ENCODE measurements at places on chromosomes 2 and 18. TPM values are rescaled to one million over a fixed set of nuclear protein-coding genes. Genes with fewer than 3 reads are reported as not detected.

GRCh38 chr2:203819434-203820133 lies 48.0 kb upstream of the CTLA4 start:
- no peak for DNase-seq

The PLA2R1 gene
- total RNA-seq = not detected

DNA sequence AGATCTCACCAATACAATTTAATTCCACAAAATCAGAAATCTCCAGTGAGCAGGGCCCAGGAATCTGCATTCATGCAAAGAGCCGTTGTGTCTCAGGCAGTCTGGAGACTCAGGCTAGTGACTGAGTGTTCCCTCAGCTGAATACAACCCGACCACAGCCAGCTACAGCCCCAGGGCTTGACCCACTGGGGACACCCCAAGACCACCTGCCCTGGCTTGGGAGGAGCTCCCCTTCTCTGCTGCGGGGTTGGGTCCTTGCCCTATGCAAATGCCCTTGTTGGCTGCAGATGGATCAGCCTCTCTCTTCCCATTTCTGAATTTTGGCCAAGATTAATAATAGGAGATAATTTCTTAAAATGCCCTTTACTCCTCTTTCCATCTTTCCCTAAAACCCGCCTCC lies 157.7 kb downstream of the TWIST2 start:
- no peak for DNase-seq

DNA sequence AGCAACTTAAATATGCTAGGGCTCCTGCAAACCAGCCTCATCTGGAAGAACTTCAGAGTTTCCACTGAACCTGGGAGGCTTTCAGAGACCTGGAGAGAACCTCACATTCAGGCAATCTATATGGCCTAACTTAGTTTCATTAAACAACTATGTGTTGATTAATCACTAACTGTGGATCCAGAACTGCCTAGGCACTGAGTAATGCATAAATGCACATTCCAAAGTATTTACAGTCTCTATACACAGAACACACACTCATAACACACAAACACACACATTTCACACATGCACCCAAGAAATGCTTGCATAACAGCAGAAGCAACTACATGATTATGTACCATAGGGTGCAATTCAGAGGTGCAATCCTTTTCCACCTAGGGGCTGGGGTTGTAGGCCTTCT lies 552.8 kb downstream of the BCL11A start:
- no peak for DNase-seq
